ENCODE measurements at places on chromosomes 12 and 14. TPM values are rescaled to one million over a fixed set of nuclear protein-coding genes. Genes with fewer than 3 reads are reported as not detected.
A peak's percentile ranks its signal among the peaks of the same experiment; 100 is the strongest.

The CYP27B1 gene
- total RNA-seq: 2.1 TPM

The EIF2S3B gene
- 0.63 TPM for total RNA-seq

DNA sequence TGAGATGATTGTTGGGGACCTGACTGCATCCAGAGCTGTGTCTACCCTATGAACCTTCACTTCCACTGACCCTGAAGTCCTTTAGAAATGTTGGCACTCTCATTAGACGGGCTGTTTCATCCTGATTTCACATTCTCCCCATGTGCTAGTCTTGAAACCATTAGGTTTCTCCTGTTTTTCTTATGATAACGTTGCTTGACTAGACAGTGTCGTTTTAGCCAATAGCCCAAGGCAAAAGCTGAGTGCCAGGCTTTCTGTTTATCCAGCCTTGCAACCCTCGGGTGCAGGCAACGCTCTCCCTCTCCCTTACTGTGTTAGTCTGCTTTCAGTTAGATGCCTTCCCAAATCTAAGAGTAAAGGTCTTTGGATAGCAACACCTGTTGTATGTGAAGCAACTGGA, 30.1 kb downstream of the DACT1 start:
- DNase-seq: no peak

DNA sequence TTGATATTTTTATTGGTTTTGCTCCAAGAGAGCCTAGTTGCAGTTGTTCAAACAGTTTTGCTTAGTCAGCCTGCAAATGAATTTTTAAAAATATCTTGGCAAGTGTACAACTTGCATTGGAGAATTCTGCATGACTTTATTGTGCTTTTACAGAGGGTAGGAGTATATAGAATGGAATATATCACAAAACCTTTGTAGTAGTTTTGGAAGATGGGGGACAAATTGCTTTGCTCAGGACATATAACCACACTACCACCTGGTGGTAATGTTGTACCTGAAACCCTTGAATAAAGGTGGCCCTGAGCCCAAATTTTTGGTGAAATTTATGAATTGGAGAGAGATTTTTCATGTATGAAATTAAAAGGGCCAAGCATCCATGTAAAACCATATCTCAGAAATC, 645.2 kb downstream of the MED13L start:
- DNase-seq: no peak

- no peak for DNase-seq
Observed at GRCh38 chr12:5924342-5924741, 20.7 kb downstream of the ANO2 start.

- no peak for DNase-seq
Observed at GRCh38 chr12:65930114-65930828, 106.0 kb downstream of the HMGA2 start.

GRCh38 chr12:45674181-45674977, 55.1 kb upstream of the ARID2 start:
- no peak for DNase-seq

The ARHGEF25 gene
- 0.84 TPM for total RNA-seq

The PPM1H gene
- total RNA-seq: 0.32 TPM

- DNase-seq: no peak
Observed at GRCh38 chr12:28767836-28768348, 381.2 kb upstream of the FAR2 start.

DNA sequence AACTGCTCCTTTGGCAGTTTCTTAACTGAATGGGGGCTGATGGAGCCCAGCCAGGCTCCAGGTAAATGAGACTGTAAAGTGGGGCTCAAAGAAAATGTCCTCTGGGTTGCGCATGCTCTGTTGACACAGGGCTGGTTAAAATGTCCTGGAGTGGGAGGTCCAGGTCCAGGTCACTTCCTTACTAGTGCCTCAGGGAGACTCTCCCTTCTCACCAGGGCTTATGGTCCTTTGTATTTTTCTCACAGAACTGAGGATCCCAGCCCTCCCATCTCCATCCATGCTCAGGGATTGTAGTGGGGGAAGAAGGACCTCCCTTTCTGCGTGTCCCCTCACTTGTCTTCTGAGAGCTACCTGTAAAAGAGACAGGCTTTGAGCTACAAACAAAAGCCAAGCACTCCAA, 77.5 kb downstream of the SSPN start:
- DNase-seq: no peak

- no peak for DNase-seq
Observed at GRCh38 chr14:28784096-28785048, 17.8 kb downstream of the FOXG1 start.

The C14orf39 gene
- not detected for total RNA-seq

The BCL2L14 gene
- total RNA-seq: not detected

GRCh38 chr12:104533134-104533533, 76.4 kb downstream of the CHST11 start:
- no peak for DNase-seq

DNA sequence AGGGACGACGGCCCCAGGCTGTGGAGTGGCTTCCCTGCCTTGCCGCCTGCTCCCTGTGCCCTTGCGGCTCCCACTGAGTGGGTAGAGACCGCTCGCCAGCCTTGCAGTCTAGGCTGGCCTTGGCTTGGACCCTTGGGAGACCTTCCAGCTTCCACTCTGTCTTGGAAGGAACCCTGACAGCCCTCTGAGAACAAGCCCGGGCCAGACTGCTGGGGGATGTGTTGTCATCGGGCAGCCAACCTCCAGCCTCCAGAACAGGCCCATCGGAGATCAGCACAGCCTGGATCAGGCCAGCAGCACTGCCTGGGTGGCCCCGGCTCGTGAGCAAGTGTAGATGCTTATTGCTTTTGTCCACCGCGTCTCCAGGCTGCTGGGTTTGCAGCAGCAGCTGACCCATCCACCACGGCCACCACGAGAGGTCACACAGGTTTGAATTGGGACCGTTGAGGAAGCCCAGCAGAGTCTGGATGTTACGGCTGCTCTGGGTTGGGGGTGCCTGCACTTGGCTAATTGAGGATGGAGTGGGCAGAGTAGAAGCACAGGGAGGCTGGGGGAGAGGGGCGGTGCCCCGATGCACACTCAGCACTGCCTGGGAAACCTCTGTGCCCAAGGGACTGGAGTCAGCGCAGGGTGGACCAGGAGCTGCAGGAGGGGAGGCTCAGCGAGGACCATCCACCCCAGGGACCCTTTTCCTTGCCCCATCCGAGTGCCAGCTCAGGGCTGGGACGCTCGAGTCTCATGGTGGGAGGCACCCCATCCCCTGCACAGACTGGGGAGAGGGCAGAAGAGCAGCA, 55.5 kb downstream of the NOC4L start:
- no peak for DNase-seq

DNA sequence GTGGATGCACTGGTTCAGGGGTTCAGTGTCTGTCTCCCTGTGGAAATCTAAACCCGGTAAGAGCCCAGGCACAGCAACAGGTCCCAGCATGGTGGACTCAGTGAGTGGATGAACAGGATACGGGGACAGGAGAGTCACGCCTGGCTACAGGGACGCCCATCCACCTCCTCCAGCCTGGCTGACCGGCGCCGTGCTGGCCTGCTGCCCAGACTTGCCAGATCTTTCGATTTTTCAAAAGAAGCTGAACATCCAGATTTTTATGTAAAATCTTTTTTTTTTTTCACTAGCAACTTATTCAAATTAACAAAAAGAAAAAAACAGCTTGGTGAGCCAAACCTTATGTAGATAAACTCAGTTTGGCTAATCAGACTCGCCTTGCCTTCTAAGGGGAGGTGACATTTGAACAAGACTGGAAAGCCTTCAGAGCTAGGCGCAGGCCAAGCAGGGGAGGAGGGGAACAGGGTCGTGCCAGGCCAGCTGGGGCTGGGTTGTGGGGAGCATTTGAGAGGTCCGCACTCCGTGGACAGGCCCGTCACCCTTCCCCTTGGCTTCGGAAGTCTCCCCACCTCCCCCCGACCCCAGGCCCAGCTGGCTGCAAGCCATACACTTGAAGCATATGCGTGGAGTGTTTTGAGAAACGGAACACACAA, 87.8 kb upstream of the NCOR2 start:
- DNase-seq: no peak

DNA sequence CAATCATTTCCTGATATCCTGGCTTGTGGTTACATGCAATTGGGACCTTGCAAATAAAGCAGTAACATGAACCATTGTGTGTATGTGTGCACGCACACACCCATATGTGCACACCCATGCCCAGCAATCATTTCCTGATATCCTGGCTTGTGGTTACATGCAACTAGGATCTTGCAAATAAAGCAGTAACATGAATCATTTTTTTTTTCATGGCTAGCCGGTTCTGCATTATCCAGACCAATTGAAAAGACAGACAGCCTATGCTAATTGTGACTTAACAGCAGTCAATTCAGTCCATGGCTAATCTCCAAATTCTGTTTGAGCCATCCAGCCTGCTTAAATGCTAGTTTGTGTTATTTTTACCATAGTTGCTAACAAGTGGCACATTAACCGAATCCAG, 134.3 kb downstream of the TTC7B start:
- no peak for DNase-seq

The SPRYD4 gene
- 7.0 TPM for total RNA-seq

The E2F7 gene
- 0.63 TPM for total RNA-seq

DNA sequence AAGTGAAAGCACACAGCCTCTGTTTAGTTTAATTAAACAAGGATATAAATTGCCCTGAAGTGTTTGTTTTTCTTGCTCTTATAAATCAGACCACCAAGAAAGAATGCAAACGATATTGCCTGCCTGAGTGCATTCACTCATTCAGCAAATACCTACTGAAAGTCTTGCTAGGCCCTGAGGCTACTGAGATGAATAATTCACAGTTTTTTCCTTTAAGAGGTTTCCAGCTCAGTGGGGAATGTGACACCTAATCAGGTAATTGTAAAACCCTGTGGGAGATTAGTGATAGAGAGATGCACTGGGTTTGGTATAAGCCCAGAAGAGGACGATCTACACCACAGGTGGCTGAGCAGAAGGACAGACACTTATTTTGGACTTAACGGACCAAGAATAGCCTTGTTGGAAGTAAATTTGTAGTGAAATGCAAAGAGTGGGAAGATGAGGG, 151.4 kb downstream of the SLC35F4 start:
- no peak for DNase-seq

- DNase-seq: no peak
Observed at GRCh38 chr14:93003945-93004698, 81.2 kb downstream of the CHGA start.

DNA sequence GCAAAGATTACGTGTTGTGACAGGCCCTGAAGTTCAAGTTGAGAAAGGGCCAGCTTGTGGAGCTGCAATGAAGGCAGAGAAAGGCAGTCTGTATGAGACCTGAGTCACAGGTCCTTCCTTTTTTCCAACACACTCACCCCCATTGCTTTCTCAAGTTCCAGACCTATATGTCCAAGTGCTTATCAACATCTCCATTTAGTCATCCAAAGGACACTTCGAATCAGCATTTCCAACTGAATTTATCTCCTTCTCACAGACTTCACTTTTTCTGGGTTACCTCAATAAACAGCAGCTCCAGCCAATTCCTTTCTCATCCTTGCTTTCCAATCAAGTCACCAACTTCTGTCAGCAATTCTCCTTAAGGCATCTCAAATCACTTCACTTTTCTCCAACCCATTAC, 56.4 kb upstream of the KIF21A start:
- no peak for DNase-seq

GRCh38 chr14:66003082-66003730, 483.0 kb upstream of the CCDC196 start:
- no peak for DNase-seq

The FGF23 gene
- total RNA-seq: not detected

The RIMKLB gene
- total RNA-seq: 23.0 TPM

DNA sequence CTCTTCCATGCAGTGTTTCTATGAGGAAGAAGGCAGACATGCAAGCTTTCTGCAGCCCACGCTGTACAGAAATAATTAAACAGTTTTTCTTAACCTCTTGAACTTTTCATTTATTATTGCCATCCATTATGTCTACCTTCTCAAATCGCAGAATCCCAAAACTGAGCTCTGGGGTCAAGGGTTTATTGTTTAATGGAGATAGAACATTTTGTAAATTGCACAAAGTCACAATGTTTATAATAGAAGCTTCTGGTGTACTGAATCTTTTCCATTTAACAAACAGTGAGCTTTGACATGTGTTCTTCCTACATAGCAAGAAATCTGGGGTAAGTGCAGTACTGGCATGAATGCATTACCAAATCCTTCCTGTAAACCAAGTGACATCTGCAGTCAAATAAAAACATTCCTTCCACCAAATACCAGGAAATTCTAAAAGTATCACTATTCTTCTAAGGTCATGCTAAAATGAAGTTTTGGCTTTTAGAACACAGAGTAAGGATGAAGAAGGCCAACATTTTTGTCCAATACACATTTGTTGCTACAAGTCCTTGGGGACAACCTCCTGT, 385.3 kb upstream of the DDHD1 start:
- no peak for DNase-seq

The PSEN1 gene
- 46.2 TPM for total RNA-seq

DNA sequence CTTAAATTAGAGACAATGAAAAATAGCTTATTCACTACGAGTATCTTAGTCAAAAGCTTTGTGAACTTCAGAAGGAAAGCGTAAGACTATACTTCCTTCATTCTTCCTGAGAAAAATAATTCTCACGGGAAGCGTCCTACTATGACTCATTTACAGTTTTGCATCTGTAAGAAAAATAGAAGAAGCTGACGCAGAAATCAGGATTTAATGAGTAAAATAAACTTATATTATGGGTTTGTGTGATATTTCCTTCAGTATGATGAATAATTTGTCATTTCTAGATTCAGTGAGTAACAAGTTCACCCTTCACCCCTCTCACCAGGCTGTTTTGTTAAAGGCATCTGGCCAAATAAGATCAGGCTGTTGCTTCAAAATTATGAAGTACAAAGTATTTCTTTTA, 17.8 kb upstream of the PDE3A start:
- no peak for DNase-seq

The ESR2 gene
- not detected for total RNA-seq

The HOXC6 gene
- total RNA-seq: not detected

DNA sequence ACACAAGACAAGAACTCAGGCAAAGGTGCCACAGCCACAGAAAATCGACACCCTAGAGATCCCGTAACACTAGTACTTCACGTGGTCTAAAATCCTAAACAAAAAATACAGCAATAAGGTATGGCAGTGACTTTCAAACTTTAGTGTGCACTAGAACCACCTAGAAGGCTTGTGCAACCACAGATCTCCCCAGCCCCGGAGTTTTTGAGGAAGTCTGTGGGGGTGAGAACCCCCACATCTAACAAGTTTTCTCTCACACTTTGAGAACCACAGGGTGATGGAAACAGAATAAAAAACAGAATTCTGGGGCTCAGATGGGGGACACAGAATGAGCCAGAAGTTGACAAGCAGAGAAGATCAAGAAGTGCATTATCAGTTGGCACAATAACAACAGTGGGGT, 254.0 kb downstream of the ANO6 start:
- DNase-seq: peak; percentile 29

The ATF7IP gene
- total RNA-seq: 165 TPM

GRCh38 chr12:51897181-51897580, 9.3 kb downstream of the ANKRD33 start:
- no peak for DNase-seq

- no peak for DNase-seq
Observed at GRCh38 chr12:2395354-2395977, 342.7 kb downstream of the CACNA1C start.

- no peak for DNase-seq
Observed at GRCh38 chr14:92945959-92946846, 23.3 kb downstream of the CHGA start.

GRCh38 chr14:74509587-74510222, 16.1 kb downstream of the ISCA2 start:
- no peak for DNase-seq

GRCh38 chr14:72303930-72304329, 371.7 kb downstream of the RGS6 start:
- no peak for DNase-seq

The PPP1R36 gene
- total RNA-seq: not detected

Data from T-cell (primary cell).